ENCODE measurements at places on chromosomes 16 and 17.

- no peak for DNase-seq
Observed at GRCh38 chr16:23929856-23930255, 94.1 kb downstream of the PRKCB start.

DNA sequence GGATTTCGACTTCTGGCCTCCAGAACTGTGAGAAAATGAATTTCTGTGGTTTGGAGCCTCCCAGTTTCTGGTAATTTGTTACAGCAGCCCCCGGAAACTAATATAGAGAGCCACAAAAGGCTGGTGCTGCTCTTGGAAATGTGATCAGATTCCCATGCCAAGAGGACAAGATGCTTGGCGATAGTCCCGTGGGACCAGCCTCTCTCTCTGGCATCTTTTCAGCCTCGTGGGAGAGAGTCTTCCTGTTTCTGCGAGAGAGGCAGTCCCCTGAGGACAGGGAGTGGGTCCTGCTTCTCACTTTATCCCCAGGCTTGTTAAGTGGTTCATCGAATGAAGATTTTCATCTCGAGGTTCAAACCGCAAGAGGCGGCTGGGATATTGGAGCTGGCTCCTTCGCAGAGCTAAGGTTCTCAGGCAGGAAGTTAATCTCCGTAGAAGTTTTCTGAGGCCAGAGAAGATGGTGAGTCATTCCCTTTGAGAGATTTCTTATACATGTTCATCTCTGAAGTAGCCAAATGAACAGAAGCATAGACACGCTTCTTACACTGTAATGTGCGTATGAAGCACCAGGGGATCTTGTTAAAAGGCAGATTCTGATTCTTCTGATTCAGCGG lies 211.6 kb upstream of the SDK2 start:
- no peak for DNase-seq

DNA sequence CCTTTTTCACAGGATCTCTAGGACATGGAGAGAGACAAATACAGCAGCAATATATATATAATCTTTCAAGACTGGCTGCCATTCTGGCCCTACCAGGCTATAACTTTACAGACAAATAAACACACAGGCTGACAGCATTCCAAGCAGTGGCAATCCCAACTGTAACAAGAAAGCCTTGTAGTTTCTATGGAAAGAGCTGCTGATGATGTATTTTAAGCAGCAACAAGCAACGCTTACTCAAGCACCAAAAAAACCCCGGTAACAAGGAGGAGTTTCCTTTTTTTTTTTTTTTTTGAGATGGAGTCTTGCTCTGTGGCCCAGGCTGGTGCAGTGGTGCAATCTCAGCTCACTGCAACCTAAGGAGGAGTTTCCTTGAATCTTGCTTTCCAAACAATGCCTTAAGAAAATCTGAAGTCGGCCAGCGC lies 23.2 kb downstream of the LSM12 start:
- no peak for DNase-seq

DNA sequence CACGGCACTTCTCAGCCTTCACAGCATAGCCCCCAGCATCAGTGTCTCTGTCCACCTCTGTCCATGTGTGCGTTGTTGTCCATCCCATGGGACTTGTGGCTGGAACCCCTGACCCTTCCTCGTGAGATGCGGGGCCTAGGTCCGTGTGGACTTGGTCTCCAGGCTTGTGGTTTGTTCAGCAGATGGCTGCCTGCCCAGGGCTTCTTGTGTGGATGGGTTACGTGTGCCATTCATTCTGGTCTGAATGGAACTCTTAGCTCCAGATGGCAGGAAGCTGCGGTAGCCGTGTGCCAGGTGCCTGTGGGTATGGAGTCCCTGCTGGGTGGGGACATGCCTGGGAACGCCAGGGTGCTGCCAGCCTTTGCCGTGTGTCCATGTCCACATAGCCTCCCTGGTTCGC lies 31.7 kb upstream of the NUDT16L1 start:
- DNase-seq: no peak

GRCh38 chr17:28572259-28573039 lies 1.1 kb upstream of the PIGS start:
- peak; percentile 61 for DNase-seq

Measured in aorta (tissue), 5 donors.